ENCODE measurements at places on chromosomes 12 and 14.
A peak's percentile ranks its signal among the peaks of the same experiment; 100 is the strongest.

DNA sequence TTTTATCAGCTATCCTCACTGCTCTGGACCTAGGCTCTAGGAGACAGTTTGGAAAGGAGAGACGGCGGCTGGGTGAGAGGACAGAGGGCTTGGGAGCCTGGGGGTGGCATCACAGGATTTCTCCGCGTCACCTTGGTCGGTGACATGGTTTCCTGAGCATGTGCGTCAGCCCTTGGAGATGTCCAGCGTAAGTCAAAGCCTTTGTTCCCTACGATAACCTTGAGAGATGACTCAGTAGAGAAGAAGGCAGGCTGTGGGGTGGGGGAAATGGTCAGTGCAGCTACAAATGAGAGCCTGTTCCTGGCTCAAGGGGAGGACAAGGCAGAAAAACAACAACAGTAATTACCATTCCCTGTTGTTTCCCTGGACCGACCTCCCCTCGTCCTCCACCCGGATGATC lies 90.2 kb upstream of the TBX3 start:
- no peak for DNase-seq

DNA sequence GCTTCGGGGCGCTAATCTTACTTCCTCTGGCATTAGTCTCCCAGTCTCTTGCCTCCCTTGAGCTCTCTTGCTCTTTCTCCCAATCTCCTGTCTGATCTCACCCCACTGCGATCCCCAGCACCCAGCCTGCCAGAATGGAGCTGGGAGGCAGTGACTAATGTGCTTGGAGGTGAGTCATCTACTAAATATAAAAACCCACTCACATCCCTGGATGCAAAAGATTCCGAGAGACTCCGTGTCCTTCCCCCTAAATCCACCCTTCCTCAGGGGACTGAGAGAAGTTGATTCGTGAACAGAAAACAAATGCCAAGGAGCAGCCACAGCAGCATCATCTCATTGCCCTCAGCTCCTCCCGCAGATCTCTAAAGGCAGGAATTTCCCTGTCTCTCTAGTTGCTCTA lies 45.7 kb upstream of the KCNA5 start:
- peak; percentile 26 for DNase-seq

DNA sequence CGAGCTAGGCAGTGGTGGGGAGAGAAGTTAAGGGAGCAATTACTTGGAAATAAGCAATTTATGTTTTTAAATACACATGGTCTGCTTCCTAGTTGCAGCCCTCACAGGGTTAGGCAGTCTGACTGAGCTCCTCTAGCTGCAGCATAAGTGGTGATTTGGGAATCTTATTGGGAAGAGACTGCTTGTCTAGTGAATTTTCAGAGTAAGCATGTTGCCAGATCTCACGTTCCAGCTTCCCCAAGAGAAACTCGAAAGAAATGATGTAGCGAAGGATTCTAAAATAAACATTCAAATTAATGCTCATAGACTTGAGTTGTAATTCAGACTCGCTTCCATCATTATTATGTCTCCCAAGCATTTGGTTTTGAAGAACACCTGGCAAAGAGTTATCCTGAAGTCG lies 440.2 kb downstream of the ATP23 start:
- DNase-seq, result no peak

DNA sequence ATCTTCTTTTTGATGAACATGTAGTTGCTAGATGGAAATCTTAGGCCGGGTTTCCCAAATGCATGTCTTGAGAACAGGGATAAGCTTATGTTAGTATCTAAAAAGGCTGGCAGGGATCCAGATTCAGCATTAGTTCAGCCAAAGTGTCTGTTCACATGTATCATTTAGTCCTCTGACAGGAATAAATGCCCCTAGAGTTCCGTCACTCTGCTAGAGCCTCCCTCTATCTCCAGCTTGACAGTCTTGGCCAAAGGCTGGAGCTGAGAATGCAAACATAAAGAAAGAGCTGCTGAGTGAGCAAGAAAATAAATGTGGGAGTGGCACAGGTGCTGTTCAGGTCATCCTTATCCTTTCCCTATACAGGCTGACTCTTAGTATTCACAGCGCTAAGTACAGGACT lies 13.8 kb upstream of the NELL2 start:
- no peak for DNase-seq

- DNase-seq, result no peak
These were observed 146.3 kb downstream of the SCARB1 start for GRCh38 chr12:124717318-124717717.

- DNase-seq, result no peak
These were observed 3.8 kb upstream of the HIF1A start for GRCh38 chr14:61691495-61691894.

DNA sequence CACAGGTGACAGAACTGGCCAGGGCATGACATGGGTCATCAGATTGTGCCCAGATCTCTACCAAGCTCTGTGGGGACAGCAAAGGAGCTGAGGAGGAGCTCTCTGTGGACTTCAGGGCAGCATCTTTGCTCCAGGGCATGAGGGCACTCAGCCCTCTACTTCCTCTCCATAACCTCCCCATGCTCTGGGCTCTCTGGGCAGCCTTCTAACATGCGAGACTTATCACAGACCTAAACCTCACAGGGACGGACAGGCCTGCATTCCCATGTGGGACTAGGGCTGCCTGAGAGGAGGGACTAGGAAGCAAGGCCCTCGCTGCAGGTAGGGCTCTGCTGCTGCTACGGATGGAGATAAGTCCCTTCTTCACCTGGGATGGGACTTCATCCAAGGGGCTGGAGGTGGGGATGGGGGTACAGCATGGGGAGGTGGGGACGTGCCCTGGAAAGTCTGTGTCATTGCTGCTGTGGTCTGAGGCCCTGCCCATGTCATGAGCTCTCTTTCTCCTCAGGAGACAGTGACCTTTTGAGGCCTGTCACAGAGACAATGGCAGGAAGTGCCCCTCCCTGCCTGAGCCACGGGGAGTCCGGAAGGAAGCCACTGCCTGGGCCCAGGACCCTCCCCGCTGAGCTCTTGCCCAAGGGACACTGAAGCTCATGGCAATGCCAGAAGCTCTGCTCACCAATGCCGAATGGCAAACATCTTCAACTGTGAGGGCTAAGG lies 44.1 kb downstream of the PITPNM2 start:
- no peak for DNase-seq

DNA sequence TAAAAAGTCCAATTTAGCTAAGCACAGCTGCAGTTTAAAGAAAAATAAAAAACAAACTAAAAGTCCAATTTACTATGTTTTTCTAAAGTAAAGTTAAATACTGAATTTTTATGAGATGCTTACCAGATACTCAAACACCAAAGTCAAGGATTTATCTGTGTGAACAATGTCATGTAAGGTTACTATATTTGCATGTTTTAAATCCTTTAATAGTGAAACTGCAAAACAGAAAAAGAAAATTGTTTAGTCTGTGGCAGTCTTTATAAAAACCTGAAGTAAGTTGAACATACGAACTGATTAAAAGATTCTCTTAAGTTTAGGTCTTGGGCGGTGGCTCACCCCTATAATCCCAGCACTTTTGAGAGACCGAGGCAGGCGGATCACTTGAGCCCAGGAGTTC lies 102.7 kb downstream of the CDK17 start:
- no peak for DNase-seq

- DNase-seq, result no peak
These were observed 710.0 kb downstream of the LRFN5 start for GRCh38 chr14:42316693-42317092.

- no peak for DNase-seq
These were observed 71.0 kb downstream of the RCOR1 start for GRCh38 chr14:102663440-102663839.

DNA sequence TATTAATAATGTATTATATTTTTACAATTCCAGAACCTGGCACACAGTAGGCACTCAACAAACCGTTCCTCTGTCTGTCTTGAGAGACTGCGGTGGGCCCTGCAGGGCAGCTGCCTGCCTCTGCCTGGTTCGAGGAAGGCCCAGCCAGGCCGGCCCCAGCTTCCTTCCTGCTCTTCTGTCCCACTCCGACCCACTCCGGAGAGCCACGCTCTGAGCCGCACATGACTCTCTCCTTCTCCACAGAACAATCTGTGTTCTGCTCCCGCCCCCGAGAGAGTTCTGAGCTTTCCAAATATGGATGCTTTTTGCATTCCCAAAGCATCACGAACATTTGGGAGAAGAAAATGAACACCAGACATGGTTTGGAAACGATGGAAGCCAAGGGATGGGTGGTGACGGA lies 57.3 kb downstream of the TTC7B start:
- DNase-seq, result no peak

DNA sequence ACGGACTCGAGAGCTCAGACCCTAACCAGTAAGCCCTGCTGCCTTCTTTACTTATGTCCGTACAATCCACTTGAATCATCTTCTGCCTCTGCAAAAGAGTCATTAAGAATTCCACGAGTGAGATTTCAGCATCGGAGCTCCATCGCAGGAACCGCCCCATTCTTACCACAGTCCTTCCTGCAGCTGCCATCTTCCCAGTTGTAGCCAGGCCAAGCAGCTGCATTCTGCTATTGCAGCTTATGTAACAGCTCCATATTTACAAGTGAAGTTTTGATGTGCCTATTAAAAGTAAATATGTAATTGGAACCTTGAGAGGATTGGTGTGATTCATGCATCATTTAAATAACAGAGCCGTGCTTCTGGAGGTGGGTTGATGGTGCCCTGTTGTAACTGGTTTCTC lies 157.4 kb downstream of the KICS2 start:
- no peak for DNase-seq
